ENCODE measurements at places on chromosomes 13 and 19. TPM values are rescaled to one million over a fixed set of nuclear protein-coding genes. Genes with fewer than 3 reads are reported as not detected.
A peak's percentile ranks its signal among the peaks of the same experiment; 100 is the strongest.

DNA sequence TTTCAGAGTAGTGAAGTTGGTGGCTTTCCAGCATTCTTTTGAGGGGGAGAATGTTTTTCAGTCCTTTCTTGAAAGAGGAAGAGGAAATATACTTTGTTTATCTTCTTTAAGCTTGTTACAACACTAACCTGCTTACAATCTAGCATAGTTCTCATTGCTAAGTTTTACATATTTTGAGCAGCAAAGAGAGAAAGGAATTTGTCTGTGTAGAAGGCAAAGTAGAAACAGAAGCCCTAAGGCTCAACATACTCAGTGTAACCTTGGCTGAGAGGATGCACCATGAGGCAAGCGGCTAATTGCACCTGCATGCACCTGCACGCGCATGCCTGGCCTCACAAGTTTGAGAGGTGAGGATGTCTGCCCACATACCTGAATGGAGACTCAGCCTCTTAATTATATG is 2.2 kb downstream of the FRY start:
- no peaks in the 10 kb centered on the region for H3K27me3 ChIP-seq
- H3K4me3 ChIP-seq = no peak overlapping the region
- H3K4me1 ChIP-seq = peaks cover 62% of the 10 kb centered on the region
- H3K27ac ChIP-seq = no peak overlapping the region
- no peak for DNase-seq

DNA sequence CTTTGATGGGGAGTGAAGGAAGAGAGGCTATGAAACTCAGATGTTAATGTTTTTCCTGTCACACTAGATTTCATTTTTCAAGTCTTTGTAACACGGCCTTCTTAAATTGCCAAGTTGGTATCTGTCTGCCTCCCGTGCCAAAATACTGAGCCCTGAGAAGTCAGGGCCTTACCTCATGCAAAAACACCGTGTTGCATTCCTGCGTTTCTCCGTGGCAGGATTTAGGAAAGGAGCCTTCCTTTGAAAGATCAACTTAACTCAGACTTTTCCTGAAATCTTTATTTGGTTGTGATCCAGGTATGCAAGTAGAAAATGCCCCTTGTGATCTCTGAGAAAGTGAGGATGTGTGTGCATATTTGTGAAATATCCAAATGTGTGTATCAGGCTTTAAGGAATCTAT is 1291.0 kb upstream of the SLC10A2 start:
- H3K27me3 ChIP-seq = no peaks in the 10 kb centered on the region
- peak overlapping the region; percentile 63 for H3K27ac ChIP-seq
- peaks cover 9% of the 10 kb centered on the region for H3K4me1 ChIP-seq
- H3K4me3 ChIP-seq = no peak overlapping the region
- DNase-seq = peak; percentile 18

The CATSPERD gene
- not detected for total RNA-seq

DNA sequence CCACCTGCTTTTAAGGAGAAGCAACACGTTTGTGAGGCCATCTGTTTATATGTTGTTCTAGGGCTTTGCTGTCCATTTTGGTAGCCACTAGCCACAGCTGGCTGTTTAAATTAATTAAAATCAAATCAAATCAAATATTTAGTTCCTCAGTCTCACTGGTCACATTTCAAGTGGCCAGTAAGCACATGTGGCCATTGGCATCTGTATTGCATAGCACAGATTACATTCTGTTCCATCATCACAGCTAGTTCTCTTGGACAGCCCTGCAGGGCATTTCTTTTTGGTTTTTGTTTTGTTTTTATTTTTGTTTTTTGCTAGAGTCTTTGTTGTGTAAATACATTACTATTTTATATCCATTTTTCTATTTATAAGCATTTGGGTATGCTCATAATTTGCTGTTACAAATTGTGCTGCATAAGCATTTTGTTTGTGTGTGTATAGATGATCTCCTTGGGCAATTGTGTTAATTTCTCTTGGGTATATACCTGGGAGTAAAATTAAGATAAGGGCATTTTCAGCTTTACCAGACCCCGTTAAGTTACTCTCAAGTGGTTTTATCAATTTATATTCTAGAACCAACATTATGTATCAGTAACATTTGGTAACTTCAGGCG is 31.3 kb downstream of the SAE1 start:
- H3K4me1 ChIP-seq = peaks cover 11% of the 10 kb centered on the region
- no peak for DNase-seq
- no peak overlapping the region for H3K4me3 ChIP-seq
- no peaks in the 10 kb centered on the region for H3K27me3 ChIP-seq
- H3K36me3 ChIP-seq = peaks cover 8% of the 10 kb centered on the region

DNA sequence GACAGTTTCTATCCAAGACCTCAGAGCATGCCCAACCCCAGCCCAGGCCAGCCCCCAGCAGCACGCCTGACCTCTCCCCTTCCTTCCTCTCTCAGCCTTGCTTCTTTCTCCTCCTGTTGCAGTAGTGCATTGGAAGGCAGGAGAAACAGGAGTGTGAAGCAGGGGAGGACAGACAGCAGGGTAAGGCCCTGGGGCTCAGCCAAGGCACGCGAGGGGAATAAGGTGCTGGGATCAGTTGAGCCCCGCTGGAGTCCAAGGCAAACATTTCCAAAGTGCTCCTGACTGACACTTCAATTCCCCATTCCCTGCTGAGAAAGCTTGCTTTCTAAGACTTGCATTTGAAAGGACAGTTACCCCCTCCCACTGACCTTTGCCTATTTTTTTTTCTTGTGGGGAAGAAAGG is 73.1 kb upstream of the OLFM4 start:
- DNase-seq = peak; percentile 73
- H3K4me3 ChIP-seq = peak overlapping the region; percentile 7
- no peak overlapping the region for H3K27ac ChIP-seq
- no peaks in the 10 kb centered on the region for H3K27me3 ChIP-seq
- peaks cover 24% of the 10 kb centered on the region for H3K4me1 ChIP-seq

- H3K27ac ChIP-seq = no peak overlapping the region
- no peaks in the 10 kb centered on the region for H3K36me3 ChIP-seq
- H3K27me3 ChIP-seq = no peaks in the 10 kb centered on the region
- no peaks in the 10 kb centered on the region for H3K4me1 ChIP-seq
- DNase-seq = no peak
Observed at GRCh38 chr19:33670398-33670797, 48.6 kb downstream of the CHST8 start.

DNA sequence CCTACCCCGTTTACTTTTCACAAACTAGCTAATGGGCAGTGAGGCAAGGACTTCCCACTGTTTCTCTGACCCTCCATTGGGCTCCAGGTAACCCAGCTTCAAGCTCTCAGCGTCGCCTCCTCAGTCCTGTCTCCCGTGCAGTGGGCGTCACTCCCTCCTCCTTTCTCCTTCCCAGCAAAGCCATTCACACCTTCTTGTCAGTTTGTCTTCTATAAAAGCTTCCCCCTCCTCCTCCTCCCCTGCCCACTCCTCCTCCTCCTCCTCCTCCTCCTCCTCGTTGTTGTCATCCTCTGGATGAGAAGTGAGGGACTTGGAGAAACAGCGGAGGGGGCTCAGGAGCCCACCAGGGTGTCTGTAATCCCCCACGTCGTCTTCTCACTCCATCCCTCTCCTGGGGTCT is 1.7 kb upstream of the GALP start:
- peaks cover 27% of the 10 kb centered on the region for H3K4me1 ChIP-seq
- no peaks in the 10 kb centered on the region for H3K27me3 ChIP-seq
- no peak overlapping the region for H3K4me3 ChIP-seq
- H3K36me3 ChIP-seq = no peaks in the 10 kb centered on the region

The PNMA8A gene
- total RNA-seq = 43.9 TPM

DNA sequence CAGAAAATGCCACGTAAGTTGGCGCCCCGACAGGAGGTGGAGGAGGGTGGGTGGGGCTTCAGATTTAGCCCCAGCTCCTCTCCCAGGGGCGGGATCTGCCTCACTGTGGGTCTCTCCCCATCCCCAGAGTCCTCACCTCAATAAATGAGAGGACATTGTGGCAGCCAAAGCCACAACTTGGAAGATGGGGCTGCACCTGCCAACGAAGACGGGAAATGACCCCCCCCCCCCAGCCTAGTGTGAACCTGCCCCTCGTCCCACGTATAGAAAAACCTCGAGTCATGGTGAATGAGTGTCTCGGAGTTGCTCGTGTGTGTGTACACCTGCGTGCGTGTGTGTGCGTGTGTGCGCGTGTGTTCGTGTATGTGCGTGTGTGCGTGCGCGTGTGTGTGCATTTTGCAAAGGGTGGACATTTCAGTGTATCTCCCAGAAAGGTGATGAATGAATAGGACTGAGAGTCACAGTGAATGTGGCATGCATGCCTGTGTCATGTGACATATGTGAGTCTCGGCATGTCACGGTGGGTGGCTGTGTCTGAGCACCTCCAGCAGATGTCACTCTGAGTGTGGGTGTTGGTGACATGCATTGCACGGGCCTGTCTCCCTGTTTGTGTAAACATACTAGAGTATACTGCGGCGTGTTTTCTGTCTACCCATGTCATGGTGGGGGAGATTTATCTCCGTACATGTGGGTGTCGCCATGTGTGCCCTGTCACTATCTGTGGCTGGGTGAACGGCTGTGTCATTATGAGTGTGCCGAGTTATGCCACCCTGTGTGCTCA is 1.5 kb upstream of the TRAPPC5 start:
- no peak overlapping the region for H3K4me3 ChIP-seq
- H3K27ac ChIP-seq = no peak overlapping the region
- no peaks in the 10 kb centered on the region for H3K4me1 ChIP-seq
- no peaks in the 10 kb centered on the region for H3K36me3 ChIP-seq

The FSD1 gene
- 48.3 TPM for total RNA-seq

The RDH8 gene
- not detected for total RNA-seq

GRCh38 chr19:10018786-10019185 is 5.5 kb downstream of the RDH8 start:
- no peak for DNase-seq
- H3K27me3 ChIP-seq = peaks cover 8% of the 10 kb centered on the region
- no peak overlapping the region for H3K4me3 ChIP-seq
- no peaks in the 10 kb centered on the region for H3K36me3 ChIP-seq

The KLK1 gene
- not detected for total RNA-seq

The ZNF154 gene
- 17.3 TPM for total RNA-seq

- H3K4me1 ChIP-seq = peaks cover 6% of the 10 kb centered on the region
- no peak overlapping the region for H3K4me3 ChIP-seq
Observed at GRCh38 chr13:96821381-96821780, 172.9 kb downstream of the OXGR1 start.

DNA sequence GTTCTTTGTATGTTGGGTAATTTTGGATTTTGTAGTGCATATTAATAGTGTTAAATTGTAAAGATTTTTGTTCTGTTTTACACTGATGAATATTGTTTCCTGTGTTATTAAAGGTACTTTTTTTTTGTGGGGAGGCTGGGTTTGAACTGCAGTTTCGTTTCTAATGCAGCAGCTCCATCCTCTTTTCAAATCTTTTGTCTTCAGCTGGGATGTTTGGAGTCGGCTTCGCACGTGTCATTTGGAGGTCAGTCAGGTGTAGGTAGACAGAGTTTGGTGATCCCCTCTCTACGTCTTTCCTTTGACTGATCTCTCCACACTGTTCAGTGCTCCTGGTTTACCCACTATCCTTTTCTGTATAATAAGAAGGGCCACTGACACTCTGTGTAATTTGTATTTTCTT is 30.3 kb downstream of the TDRD3 start:
- no peak for DNase-seq
- H3K4me3 ChIP-seq = no peak overlapping the region
- H3K27me3 ChIP-seq = no peaks in the 10 kb centered on the region
- H3K4me1 ChIP-seq = no peaks in the 10 kb centered on the region

The ZNF444 gene
- total RNA-seq = 51.8 TPM

- H3K27me3 ChIP-seq = no peaks in the 10 kb centered on the region
- H3K27ac ChIP-seq = no peak overlapping the region
- peaks cover 5% of the 10 kb centered on the region for H3K4me1 ChIP-seq
- no peaks in the 10 kb centered on the region for H3K36me3 ChIP-seq
- DNase-seq = no peak
Observed at GRCh38 chr19:9835507-9835949, 410 bp downstream of the PIN1 start.

DNA sequence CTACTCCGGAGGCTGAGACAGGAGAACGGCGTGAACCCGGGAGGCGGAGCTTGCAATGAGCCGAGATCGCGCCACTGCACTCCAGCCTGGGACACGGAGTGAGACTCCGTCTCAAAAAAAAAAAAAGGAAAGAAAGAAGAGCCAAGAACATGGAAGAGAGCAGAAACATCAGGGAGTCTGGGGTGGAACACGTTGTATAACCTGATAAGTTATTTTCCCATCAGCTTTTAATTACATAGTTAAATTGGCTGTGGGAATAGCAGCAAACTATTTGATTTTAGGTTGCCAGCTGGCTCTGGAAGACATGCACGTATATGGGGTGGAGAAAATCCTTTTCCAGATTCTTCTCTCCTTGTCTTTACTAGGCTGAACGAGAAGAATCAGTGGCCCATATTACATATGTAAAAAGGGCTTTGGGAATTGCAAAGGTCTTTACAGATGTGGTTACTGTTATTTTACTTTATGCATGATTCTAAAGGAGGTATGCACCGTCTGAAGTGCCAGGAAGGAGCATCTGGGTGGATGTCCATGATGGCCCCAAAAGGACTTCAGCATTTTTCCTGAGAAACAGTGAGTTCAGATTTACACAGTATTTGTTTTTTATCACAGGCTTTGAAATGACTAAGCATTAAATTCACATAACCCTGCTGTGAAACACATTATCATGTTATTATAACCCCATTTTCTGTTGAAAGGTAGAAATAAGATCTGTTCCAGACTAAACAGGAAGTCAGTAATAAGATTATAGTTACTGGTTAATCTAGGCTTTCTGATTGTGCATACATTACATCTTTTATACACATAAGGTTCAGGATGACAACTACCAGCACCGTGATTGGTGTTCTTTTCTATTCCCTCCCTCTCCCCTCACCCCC is 4.6 kb upstream of the NAA16 start:
- no peaks in the 10 kb centered on the region for H3K27me3 ChIP-seq
- H3K4me1 ChIP-seq = peaks cover 3% of the 10 kb centered on the region
- H3K27ac ChIP-seq = no peak overlapping the region
- H3K36me3 ChIP-seq = no peaks in the 10 kb centered on the region
- no peak for DNase-seq

DNA sequence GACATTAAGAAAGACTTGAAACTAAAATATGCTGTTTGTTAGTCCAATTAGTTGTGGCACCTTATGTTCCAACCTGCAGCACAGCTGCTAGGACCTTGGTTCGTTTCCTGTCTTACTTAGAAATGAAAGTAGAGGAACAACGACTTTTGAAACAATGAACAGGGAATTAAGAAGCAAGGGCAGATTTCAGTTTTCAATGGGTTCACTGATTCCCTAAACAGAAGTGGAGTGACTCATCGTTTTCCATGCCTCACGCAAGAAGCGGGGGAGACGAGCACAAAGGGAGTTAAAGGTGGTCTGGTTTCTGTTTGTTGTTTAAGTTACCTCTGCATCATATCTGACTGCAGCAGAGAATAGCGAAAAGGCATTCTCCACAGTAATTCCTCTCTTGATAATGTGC is 44.8 kb downstream of the PHF11 start:
- peaks cover 6% of the 10 kb centered on the region for H3K4me1 ChIP-seq
- H3K27ac ChIP-seq = peak overlapping the region; percentile 2
- no peaks in the 10 kb centered on the region for H3K27me3 ChIP-seq
- peak; percentile 5 for DNase-seq

DNA sequence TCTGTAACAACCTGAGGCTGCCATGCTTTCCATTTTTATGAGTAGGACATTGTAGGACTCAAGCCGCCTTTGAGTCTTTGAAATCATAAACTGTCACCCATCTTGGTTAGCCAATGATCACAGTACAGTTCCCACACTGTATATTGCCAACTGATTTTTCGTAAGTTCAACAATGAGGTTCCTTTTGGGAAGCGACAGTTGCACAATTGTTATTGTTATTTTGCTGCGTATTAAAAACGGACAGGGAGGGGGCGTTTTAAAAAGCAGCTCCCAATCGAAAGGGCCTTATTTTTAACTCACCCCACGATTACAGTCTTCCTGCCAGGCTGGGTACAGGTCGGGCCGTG is 601 bp downstream of the SLC46A3 start:
- no peak for DNase-seq
- H3K4me3 ChIP-seq = peak overlapping the region; percentile 63
- no peaks in the 10 kb centered on the region for H3K36me3 ChIP-seq
- peaks cover 36% of the 10 kb centered on the region for H3K27me3 ChIP-seq
- H3K27ac ChIP-seq = no peak overlapping the region
- no peaks in the 10 kb centered on the region for H3K4me1 ChIP-seq
